ENCODE measurements at places on chromosomes 5 and 9.

- no peak for DNase-seq
Measured at GRCh38 chr5:75756211-75756610, 39.0 kb upstream of the POC5 start.

DNA sequence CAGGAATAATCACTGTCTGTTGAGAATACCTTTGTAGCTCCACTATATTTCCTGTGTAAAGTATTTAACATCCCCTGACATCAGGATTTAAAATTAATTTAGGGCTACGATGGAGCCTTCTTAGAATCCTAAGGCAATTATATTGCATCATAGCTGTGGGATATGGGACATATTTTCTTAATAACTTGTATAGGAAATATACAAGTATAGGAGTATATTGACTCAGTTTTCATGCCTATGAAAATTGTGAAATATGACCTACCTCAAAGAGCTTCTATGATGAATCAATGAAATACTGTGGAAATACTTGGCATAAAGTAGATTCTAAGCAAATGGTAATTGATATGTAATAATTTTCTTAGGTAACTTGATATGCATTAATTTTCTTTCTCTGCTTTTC, 221.0 kb upstream of the KLF4 start:
- no peak for DNase-seq

DNA sequence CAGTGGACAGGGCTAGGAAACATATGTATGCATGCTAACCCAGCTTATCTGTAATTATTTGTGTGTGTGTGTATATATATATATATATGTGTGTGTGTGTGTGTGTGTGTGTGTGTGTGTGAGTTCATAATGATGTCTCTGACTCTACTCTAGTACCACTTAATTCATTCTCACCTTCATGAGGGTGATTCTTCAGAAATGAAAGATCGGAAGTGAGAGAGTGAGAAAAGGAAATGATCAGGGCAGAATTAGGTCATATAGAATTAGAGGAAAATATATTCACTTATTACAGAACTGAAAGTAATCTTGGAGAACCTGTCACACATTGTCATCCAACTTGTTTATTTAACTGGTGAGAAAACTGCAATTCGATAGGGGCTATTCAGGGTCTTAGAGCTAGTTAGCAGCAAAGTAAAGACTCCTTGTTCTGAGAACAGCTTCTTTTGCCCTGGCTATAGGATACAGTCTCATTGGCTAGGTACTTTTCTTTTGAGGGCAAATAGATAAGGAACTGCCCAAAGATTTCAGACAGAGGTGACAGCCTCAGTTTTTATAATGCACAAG, 58.8 kb downstream of the C9orf153 start:
- no peak for DNase-seq

DNA sequence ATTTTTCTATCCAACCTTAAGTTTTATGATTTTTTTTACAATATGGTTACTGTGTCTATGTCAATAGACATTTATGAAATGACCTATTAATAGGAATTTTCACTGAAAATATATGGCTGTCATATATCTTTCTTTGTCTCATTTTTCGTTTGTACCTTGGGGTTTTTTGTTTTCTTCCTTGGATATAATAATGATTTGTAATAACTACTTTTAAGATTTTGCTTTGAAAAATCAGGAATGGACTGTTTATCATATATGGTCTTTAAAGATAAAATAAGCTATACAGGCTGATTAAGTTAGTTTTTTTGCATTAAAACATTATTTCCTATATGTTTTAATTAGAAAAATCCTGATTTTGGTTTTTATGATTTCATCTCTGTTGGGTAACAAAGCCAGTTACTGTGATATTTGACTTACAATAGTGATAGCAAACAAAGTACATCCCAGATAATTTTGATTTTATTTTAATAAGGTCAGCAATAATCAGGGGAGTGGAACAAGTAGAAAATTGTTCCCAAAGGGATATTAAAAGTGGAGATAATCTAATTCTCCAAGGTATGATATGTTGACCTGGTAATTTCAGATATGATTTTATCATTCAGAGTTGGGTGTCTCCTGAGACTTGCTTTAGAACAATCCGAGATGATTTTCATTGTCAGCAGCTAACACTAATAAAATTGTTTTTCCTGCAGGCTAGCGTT, 10.3 kb downstream of the NR4A3 start:
- DNase-seq: no peak

DNA sequence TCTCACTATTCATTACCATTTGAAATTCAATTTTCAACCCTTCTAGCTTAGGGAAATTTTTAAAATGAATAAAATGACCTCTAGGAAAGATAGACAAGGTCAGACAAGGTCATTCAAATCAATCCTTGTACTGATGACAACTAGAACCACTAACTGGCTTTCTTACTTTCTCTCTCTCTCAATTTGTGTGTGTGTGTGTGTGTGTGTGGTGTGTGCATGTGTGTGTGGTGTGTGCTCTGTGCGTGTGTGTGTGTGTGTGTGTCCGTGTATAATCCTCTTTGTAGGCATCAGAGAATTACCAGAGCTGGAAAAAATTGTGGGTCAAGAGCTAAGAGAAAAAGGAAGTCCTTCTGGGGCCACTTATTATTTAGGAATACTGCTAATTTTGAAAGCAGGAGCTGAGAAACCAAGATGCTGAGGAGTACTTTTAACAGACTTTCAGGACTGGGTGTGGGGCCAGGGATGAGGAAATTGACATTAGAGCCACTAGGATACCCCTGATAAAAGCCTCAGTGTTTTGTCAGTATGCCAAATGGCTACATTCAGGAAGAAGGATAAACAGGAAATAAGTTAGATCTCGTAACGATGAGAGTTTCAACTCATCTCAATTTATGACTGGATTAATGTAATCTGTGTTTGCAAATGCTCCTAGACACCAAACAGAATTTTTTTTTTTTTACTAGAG, 723.3 kb downstream of the CETN3 start:
- no peak for DNase-seq

GRCh38 chr5:120052916-120053828, 410.9 kb upstream of the PRR16 start:
- no peak for DNase-seq

- peak; percentile 34 for DNase-seq
Measured at GRCh38 chr9:13387734-13388067, 108.2 kb upstream of the MPDZ start.

DNA sequence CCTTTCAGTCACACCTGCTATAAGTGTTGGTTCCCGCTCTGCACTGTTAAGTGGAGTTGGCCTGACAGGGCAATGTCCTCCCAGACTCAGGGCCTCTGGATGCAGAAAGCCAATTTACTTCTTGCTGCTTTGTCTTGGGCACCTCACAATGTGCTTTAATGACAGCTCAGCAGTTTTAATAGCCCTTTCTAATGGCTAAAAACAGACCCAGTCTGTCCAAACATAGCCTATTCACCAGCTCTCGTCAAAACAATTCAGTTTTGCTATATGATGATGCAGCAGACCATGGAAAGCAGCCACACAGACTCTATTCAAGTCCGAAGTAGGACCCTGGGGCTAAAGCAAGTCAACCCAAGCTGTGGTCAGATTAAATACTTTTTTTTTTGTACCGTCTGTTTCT, 529.1 kb upstream of the SEMA6A start:
- DNase-seq: no peak

- DNase-seq: no peak
Measured at GRCh38 chr5:146827901-146828300, 50.7 kb downstream of the PPP2R2B start.

DNA sequence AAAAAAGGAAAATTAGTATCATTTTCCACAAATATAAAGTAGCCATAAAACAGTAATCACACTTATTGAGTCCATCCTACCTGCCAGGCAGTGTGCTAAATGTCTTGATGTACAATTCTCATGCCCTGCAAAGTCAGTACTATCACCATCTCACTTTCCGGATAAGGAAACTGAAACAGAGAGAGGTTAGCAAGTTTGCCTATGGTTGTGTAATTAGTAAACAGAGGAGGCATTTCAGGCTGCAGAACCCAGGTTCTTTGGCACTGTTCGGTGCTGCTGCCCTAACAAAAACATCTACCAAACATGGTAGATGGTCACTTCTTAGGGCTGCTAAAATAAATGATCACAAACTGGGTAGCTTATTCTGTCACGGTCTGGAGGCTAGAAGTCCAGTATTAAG, 22.6 kb downstream of the PLAC8L1 start:
- DNase-seq: no peak

GRCh38 chr5:122258840-122259239, 53.2 kb upstream of the SNCAIP start:
- no peak for DNase-seq

- no peak for DNase-seq
Measured at GRCh38 chr9:120482424-120483186, 97.4 kb downstream of the CDK5RAP2 start.

DNA sequence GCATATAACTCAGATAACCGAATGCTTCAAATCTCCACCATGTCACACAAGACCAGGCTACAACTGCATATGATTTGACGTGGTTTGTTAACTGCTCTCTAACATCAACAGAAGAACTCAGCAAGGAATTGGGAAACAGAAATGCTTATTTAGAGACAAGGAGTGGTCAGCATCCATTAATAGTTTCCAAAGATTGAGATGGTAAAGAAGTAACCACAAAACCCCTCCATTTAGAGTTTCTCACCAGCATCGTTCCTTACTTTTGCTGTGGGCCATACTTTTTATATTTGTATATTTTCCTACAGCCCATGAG, 25.2 kb downstream of the DPYSL3 start:
- no peak for DNase-seq

DNA sequence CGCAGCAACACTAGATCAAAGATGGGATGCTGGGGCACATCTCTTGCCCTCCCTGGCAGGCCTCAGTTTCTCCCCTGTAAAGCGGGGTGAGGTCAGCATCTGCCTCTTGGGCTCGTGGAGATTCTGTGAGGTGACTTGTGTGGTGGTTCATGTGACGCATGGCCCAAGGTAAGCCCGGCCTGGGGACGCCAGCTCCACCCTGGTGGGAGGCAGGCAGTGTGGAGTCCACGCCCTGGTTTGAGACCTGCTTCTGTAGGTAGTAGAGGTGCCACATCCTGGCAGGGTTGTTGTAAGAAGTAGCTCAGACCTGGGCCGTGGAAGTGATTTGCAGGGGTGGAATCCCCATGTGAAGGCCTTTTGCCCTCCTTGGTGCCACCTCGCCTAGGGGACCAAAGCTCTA, 101.5 kb downstream of the DAB2IP start:
- no peak for DNase-seq
